ENCODE measurements at places on chromosomes 2 and 18. TPM values are rescaled to one million over a fixed set of nuclear protein-coding genes. Genes with fewer than 3 reads are reported as not detected.

Gene POU3F3
- 0.02 TPM for total RNA-seq

Gene DLX1
- 2.8 TPM for total RNA-seq

Gene CHN1
- 21.5 TPM for total RNA-seq

Gene POTEI
- total RNA-seq, result not detected

Gene OSBPL6
- 6.8 TPM for total RNA-seq

Gene MAP3K19
- total RNA-seq, result not detected

Gene ATG16L1
- 43.3 TPM for total RNA-seq

Gene WDR7
- total RNA-seq, result 2.7 TPM

Gene RGPD3
- total RNA-seq, result 0.16 TPM

Data from A549 treated with dexamethasone at 1 μM for 4 hours (cell line).